ENCODE measurements at places on chromosomes 16 and 17. TPM values are rescaled to one million over a fixed set of nuclear protein-coding genes. Genes with fewer than 3 reads are reported as not detected.

C1QTNF1 gene
- 14.4 TPM for total RNA-seq

GRCh38 chr16:10871157-10871991, 5.6 kb upstream of the CIITA start:
- H3K4me1 ChIP-seq = peaks cover 28% of the 10 kb centered on the region
- H3K27ac ChIP-seq = peak overlapping the region; percentile 77
- H3K27me3 ChIP-seq = no peaks in the 10 kb centered on the region
- H3K36me3 ChIP-seq = no peaks in the 10 kb centered on the region

GRCh38 chr16:2244301-2244700, 7.1 kb downstream of the ECI1 start:
- H3K4me3 ChIP-seq = no peak overlapping the region
- H3K27me3 ChIP-seq = no peaks in the 10 kb centered on the region
- DNase-seq = peak; percentile 82
- H3K4me1 ChIP-seq = no peaks in the 10 kb centered on the region
- no peak overlapping the region for H3K27ac ChIP-seq
- peaks cover 37% of the 10 kb centered on the region for H3K36me3 ChIP-seq

DNA sequence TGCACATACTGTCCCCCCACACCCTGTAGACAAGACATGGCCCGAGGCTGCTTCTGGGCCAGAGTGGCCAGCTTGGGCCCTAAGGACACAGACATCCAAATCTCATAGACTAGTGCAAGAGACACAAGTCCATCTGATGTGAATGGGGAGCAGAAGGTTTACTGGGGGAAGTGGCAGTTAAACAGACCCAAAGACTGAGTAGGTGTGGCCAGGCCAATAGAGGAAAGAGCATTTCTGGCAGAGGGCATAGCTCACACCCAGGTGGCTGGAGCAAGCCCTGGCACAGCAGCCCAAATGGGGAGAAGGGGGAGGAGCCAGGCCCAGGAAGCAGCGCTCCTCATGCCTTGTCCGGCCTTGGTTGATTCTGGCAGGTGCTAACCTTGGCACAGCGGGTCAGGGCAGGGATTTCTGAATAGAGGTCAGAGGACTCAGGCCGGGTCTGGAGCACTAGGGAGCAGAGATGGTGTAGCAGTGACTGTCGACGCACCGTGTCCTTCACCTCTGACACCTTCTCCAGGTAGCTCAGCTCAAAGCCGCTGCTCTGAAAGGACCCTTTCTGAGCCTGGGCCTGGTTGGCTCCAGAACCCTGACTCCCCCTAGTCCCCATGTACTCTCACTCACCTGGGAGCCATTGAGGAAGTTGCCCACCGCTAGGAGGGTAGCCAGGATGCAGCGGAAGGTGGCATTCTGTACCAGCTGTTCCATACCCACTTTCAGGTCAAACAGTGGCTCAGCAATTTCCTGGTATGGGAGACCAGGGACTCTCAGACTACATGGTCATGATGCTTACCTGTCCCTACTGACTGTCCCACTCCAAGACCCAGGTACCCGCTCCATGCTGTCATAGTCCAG, 4.1 kb downstream of the TMEM208 start:
- H3K4me3 ChIP-seq = no peak overlapping the region
- DNase-seq = peak; percentile 72
- no peak overlapping the region for H3K27ac ChIP-seq
- peaks cover 11% of the 10 kb centered on the region for H3K4me1 ChIP-seq

GRCh38 chr17:74637926-74638325, 14.4 kb upstream of the CD300E start:
- H3K4me3 ChIP-seq = no peak overlapping the region
- H3K27me3 ChIP-seq = peaks cover 12% of the 10 kb centered on the region
- no peak for DNase-seq
- no peak overlapping the region for H3K27ac ChIP-seq
- no peaks in the 10 kb centered on the region for H3K36me3 ChIP-seq

CPHXL2 gene
- total RNA-seq = not detected

- H3K27ac ChIP-seq = no peak overlapping the region
- no peak overlapping the region for H3K4me3 ChIP-seq
- peaks cover 46% of the 10 kb centered on the region for H3K27me3 ChIP-seq
- no peaks in the 10 kb centered on the region for H3K36me3 ChIP-seq
Measured at GRCh38 chr17:61458421-61459141, 6.4 kb downstream of the TBX4 start.

DNA sequence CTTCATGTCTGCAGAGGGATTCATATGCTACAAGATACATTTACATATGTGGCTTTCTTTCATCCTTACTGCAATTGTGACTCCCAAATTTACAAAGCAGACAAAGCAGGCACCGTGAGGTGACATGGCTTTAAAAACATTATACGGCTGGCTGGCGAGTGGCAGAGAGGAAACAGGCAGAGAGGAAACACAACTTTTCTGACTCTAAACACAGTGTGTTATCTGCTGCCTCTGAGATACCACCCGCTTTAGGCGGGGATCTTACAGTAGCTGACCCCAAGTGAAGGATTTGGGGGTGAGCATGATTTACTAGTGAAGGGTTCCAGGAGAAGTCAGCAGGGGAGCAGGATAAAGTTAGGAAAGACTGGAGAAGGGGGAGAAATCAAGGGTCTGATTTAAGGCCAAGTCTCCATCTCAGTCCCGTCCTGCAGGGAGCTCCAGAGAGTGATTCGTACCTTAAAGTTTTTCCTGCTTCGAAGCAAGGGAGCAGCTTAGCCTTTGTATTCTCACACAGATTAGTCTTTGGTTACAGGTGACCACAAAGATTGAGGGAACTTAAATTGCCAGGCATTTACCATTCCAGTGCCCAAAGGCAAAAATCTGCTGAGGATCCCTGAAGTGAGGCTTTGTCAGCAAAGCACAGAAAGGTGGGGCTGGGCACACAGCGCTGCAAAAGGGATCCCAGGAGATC, 355.0 kb downstream of the GRIN2A start:
- no peaks in the 10 kb centered on the region for H3K36me3 ChIP-seq
- no peak overlapping the region for H3K27ac ChIP-seq
- no peaks in the 10 kb centered on the region for H3K27me3 ChIP-seq
- DNase-seq = no peak
- no peaks in the 10 kb centered on the region for H3K4me1 ChIP-seq

DNA sequence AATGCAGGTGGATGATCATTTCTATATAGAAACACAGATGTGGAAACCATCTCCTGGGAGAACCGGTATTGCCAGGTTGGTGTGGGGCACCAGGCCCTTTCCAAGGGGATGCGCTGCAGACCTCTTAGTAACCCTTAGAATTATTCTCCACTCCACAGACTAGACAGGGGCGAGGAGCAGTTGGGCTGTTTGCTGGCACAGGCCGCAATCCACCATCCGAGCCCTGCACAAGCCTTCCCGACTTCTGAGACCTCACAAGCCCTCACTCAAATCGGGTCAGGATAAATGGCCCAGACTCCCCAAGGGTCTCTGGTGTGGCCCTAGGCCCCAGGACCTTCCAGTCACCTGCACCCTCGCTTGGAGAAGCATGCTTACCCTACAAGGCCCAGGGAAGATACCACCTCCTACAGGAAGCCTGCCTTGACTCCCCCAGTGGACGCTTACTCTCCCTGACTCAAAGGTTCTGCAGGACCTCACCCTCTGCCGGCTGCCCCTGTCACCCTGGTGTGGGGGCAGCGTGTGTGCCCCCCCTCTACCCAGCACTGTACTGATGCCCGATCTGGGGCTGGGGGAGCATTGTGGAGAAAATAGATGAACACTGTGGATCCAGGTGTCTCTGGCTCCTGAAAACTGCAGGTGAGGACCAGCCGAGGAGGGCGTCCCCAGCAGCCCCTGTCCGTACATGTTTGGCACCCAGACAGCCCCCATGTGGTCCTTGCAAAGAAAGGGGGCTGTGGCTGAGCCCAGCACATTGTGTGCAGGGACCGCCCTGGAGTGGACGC, 49.8 kb upstream of the ACSF3 start:
- no peak overlapping the region for H3K27ac ChIP-seq
- peaks cover 14% of the 10 kb centered on the region for H3K27me3 ChIP-seq
- no peak overlapping the region for H3K4me3 ChIP-seq
- no peaks in the 10 kb centered on the region for H3K36me3 ChIP-seq
- H3K4me1 ChIP-seq = no peaks in the 10 kb centered on the region
- DNase-seq = peak; percentile 82

GRCh38 chr16:2285731-2286191, 17.8 kb upstream of the RNPS1 start:
- H3K36me3 ChIP-seq = no peaks in the 10 kb centered on the region
- peak; percentile 87 for DNase-seq
- H3K4me3 ChIP-seq = no peak overlapping the region
- H3K27ac ChIP-seq = no peak overlapping the region
- peaks cover 9% of the 10 kb centered on the region for H3K27me3 ChIP-seq

WNT9B gene
- total RNA-seq = 0.36 TPM

DNA sequence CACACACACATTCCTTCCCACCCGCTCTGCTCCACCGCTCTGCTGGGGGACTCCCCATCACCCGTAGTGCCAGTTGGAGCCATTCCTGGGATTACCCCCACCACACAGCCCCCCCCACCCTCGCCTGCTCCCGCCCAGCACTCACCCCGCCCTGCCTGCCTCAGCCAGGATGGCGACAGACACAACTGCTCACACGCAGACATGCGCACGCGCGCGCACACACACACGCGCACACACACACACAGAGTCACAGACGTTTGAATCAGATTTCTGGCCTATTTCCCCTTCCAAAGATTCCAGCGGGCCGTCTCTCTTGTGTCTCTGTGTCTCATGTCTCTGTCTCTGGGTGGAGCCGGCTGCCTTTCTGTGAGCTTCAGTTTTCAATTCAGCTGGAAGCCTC, 4.4 kb downstream of the CACNA1G start:
- H3K27ac ChIP-seq = no peak overlapping the region
- peak overlapping the region; percentile 45 for H3K4me3 ChIP-seq
- H3K27me3 ChIP-seq = peaks cover 47% of the 10 kb centered on the region
- no peaks in the 10 kb centered on the region for H3K36me3 ChIP-seq
- H3K4me1 ChIP-seq = peaks cover 13% of the 10 kb centered on the region
- peak; percentile 92 for DNase-seq

DNA sequence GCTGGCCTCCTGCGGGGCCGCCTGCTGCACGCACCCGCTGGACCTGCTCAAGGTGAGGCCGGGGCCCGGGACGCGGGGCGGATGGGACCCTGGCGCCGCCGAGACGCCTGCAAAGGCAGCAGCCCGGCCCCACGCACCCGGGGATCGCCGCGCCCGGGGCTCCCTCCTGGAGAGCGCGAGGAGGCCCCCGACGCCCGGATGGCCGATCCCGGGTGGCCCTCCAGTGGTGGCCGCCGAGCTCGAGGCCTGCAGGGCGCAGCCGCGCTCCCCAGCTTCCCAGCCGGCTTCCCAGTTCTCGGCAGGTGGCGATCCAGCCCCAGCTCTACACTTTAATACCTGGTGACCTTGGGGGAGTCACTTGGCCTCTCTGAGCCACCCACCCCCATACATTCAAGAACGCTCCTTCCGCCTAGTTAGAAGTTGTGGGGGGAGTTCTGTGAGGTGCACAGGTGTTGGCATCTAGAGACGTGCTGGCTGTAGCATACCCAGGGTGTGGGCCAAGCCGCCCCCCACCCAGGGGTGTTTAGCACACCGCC, 452 bp downstream of the SLC25A10 start:
- DNase-seq = peak; percentile 99
- H3K4me1 ChIP-seq = peaks cover 27% of the 10 kb centered on the region
- peaks cover 10% of the 10 kb centered on the region for H3K36me3 ChIP-seq
- peak overlapping the region; percentile 77 for H3K4me3 ChIP-seq

TPSD1 gene
- total RNA-seq = not detected

GRCh38 chr17:74698069-74698468, 14.7 kb downstream of the CD300LF start:
- H3K27me3 ChIP-seq = no peaks in the 10 kb centered on the region
- H3K36me3 ChIP-seq = no peaks in the 10 kb centered on the region
- DNase-seq = no peak
- no peak overlapping the region for H3K4me3 ChIP-seq

PRR15L gene
- total RNA-seq = not detected

DNA sequence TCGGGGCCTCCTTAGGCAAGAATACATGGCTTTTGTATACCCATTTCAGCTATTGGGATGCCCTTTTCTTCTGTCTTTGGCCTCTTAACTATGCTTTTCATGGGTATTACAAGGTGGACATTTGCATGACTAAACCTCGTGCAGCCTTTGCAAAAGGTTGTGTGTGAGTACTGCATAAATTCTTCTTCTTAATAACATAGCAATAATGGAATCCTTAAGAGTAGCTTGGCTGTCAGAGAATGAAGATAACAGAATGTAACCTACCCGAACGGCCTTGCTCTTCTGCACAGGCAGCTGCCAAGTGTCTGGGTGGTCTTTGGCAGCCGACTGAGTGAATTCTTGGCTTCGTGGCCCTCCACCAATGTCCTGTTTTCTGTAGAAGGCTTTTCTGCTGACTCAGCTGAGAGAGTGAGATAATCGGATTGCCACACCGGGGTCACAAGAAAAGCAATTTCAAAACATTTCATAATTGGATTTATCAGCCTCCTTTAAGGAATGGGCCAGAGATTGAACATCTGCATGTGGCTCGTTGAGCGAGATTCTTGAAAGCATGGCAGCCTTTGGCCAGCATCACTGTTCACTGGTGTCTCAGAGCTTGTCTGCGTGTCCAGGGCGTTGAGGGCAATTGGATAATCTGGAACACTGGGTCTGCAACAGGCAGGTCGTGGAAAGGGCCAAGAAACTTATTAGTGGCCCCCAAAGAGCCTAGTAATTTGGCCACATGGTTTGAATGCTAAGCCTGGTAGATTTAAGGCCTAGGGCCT, 13.4 kb downstream of the IRF8 start:
- H3K4me3 ChIP-seq = no peak overlapping the region
- H3K4me1 ChIP-seq = no peaks in the 10 kb centered on the region
- no peak for DNase-seq
- peaks cover 7% of the 10 kb centered on the region for H3K27me3 ChIP-seq
- H3K27ac ChIP-seq = no peak overlapping the region

E2F4 gene
- total RNA-seq = 51.9 TPM

- no peak overlapping the region for H3K4me3 ChIP-seq
- no peaks in the 10 kb centered on the region for H3K4me1 ChIP-seq
- no peak overlapping the region for H3K27ac ChIP-seq
- no peaks in the 10 kb centered on the region for H3K36me3 ChIP-seq
- peaks cover 75% of the 10 kb centered on the region for H3K27me3 ChIP-seq
Measured at GRCh38 chr17:8073627-8074484, 13.7 kb downstream of the ALOX12B start.

HEXIM1 gene
- total RNA-seq = 12.1 TPM

DNA sequence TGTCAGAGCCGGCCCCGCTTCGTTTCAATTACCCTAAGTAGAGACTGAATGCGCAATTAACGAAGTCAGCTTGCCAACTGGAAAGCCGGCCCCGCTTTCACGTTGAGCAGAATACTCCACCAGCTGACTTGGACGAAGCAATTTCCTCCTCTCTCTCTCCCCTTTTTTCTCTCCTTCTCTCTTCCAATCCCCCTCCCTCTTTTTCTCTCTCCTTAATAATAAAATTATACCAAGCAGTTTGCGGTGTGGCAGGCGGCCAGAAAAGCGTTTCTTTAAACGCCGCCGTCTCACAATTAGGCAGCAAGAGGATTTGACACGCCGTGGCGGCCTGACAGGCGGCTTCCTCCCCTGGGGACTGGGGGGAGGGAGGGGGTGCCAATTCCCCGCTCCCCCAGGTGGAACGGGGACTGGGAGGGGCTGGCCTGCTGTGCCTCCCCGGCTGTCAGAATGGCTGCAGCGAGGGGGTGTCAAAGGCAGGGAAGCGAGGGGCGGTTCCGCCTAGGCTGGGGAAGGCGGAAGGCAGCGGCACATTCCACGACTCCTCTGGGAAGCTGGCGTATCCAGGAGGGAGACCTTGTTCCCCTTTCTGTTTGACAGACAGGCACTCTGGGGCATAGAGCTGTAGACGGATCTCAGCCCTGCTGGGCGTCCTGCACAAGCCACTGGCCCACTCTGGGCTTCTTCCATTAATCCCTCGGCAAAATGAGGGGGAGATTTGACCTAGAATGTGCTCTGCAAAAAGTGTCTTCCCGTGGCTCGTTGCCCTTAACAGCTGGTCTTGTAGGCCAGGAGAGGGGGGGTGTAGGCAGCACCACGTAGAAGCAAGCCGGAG, 52.7 kb downstream of the SREBF1 start:
- no peaks in the 10 kb centered on the region for H3K36me3 ChIP-seq
- H3K4me1 ChIP-seq = peaks cover 22% of the 10 kb centered on the region

Data from osteoblast (primary cell).